ENCODE measurements at places on chromosomes 5 and 9. TPM values are rescaled to one million over a fixed set of nuclear protein-coding genes. Genes with fewer than 3 reads are reported as not detected.

The SPATA31D4 gene
- total RNA-seq = not detected

The RLN2 gene
- total RNA-seq = 4.3 TPM

The FAM221B gene
- not detected for total RNA-seq

The VAV2 gene
- total RNA-seq = 31.1 TPM

The GHR gene
- total RNA-seq = 0.53 TPM

The SLC46A2 gene
- total RNA-seq = 0.07 TPM

The TMEM215 gene
- total RNA-seq = 0.34 TPM

The DOCK2 gene
- 4.6 TPM for total RNA-seq

The FAT2 gene
- 0.16 TPM for total RNA-seq

The PCDHGB6 gene
- 6.1 TPM for total RNA-seq

The HBEGF gene
- 4.0 TPM for total RNA-seq

The SLC9A3 gene
- 1.7 TPM for total RNA-seq

The TUSC1 gene
- 6.0 TPM for total RNA-seq

The SV2C gene
- 0.05 TPM for total RNA-seq

The GRXCR2 gene
- total RNA-seq = not detected

The ECM2 gene
- total RNA-seq = not detected

The PCDH12 gene
- total RNA-seq = not detected

The CHSY3 gene
- total RNA-seq = 0.98 TPM

The TLX3 gene
- 0.16 TPM for total RNA-seq

The TLE1 gene
- total RNA-seq = 97.7 TPM

The IL4 gene
- total RNA-seq = not detected

The BTNL8 gene
- total RNA-seq = 0.96 TPM

The NMRK1 gene
- total RNA-seq = 13.3 TPM

The SPINK7 gene
- total RNA-seq = not detected

The SLC36A2 gene
- total RNA-seq = not detected

The PCDHGC5 gene
- total RNA-seq = 1.1 TPM

The RNF180 gene
- 2.7 TPM for total RNA-seq

The SHISAL2B gene
- total RNA-seq = 11.1 TPM

The GABBR2 gene
- 0.92 TPM for total RNA-seq

The SFXN1 gene
- 96.1 TPM for total RNA-seq

The TNFSF8 gene
- total RNA-seq = not detected

The STPG3 gene
- total RNA-seq = 0.21 TPM

The TMEM174 gene
- not detected for total RNA-seq

The PKD2L2 gene
- 0.21 TPM for total RNA-seq

The NXNL2 gene
- total RNA-seq = 2.2 TPM

The KLHL3 gene
- total RNA-seq = 18.2 TPM

The PDZD2 gene
- total RNA-seq = 7.5 TPM

The RMRP gene
- total RNA-seq = 25,042 TPM

The SCGB3A1 gene
- total RNA-seq = 0.39 TPM

The AQP3 gene
- total RNA-seq = 3.0 TPM

The MSANTD3 gene
- total RNA-seq = 28.9 TPM

The MEIKIN gene
- total RNA-seq = not detected

The ACOT12 gene
- total RNA-seq = not detected

The CXCL14 gene
- 0.64 TPM for total RNA-seq

The FAM53C gene
- total RNA-seq = 51.3 TPM
